Brain (organoid and tissue), 16 donors: ENCODE measurements at places on chromosomes 2 and 18. TPM values are rescaled to one million over a fixed set of nuclear protein-coding genes. Genes with fewer than 3 reads are reported as not detected.

NT5DC4 gene
- polyA plus RNA-seq: not detected

KCNJ3 gene
- polyA plus RNA-seq: 3.1 TPM

CD226 gene
- polyA plus RNA-seq: 0.12 TPM

STRN gene
- 7.7 TPM for polyA plus RNA-seq

ZNF385B gene
- polyA plus RNA-seq: 2.4 TPM

SLC23A3 gene
- polyA plus RNA-seq: not detected

SLC9A4 gene
- not detected for polyA plus RNA-seq

SP140L gene
- polyA plus RNA-seq: 0.70 TPM

GPR35 gene
- 1.5 TPM for polyA plus RNA-seq

RFX8 gene
- not detected for polyA plus RNA-seq

WNT6 gene
- 0.56 TPM for polyA plus RNA-seq

LYG1 gene
- 0.36 TPM for polyA plus RNA-seq

GAREM2 gene
- 14.9 TPM for polyA plus RNA-seq

ASAP2 gene
- 7.0 TPM for polyA plus RNA-seq

IL1RN gene
- not detected for polyA plus RNA-seq

VWA3B gene
- polyA plus RNA-seq: 1.1 TPM

EVX2 gene
- polyA plus RNA-seq: 0.14 TPM

GAREM1 gene
- 4.4 TPM for polyA plus RNA-seq

UGT1A4 gene
- polyA plus RNA-seq: not detected

LYG2 gene
- not detected for polyA plus RNA-seq

GREB1L gene
- polyA plus RNA-seq: 0.27 TPM

SPAST gene
- polyA plus RNA-seq: 13.3 TPM

PSD4 gene
- polyA plus RNA-seq: 5.5 TPM

TBR1 gene
- 9.4 TPM for polyA plus RNA-seq

LOXHD1 gene
- not detected for polyA plus RNA-seq

POTEI gene
- polyA plus RNA-seq: not detected
